ENCODE measurements at places on chromosomes 2 and 18. TPM values are rescaled to one million over a fixed set of nuclear protein-coding genes. Genes with fewer than 3 reads are reported as not detected.
A peak's percentile ranks its signal among the peaks of the same experiment; 100 is the strongest.

GRCh38 chr18:13573750-13574149 is 152.6 kb downstream of the FAM210A start:
- H3K36me3 ChIP-seq: no peaks in the 10 kb centered on the region
- no peak overlapping the region for H3K27ac ChIP-seq
- no peaks in the 10 kb centered on the region for H3K27me3 ChIP-seq

- no peak overlapping the region for H3K27ac ChIP-seq
- peak; percentile 85 for DNase-seq
- no peak overlapping the region for H3K4me3 ChIP-seq
- no peaks in the 10 kb centered on the region for H3K36me3 ChIP-seq
These were observed 82.0 kb downstream of the RRM2 start for GRCh38 chr2:10204326-10205161.

DNA sequence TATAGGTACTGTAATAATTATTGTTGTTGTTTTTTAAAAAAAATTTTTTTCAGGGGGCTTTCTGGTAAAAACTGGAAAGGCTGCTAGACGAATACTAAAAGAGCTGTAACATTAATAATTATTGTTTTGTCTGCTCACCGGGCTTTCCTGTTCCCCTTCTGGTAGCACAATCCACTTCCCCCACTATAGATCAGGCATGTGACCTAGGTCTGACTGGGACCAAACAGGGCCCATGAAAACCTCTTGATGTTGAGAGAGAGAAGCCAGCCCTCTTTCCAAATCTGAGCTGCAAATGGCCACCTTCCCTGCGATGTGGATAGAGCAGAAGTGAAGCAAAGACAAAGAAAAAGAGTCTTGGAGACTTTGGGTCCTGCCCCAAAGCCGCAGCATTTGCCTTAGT is 23.4 kb downstream of the SH2D6 start:
- peaks cover 30% of the 10 kb centered on the region for H3K4me1 ChIP-seq
- H3K4me3 ChIP-seq: no peak overlapping the region
- no peaks in the 10 kb centered on the region for H3K27me3 ChIP-seq
- DNase-seq: no peak
- no peak overlapping the region for H3K27ac ChIP-seq

The CPS1 gene
- 13.5 TPM for polyA plus RNA-seq

DNA sequence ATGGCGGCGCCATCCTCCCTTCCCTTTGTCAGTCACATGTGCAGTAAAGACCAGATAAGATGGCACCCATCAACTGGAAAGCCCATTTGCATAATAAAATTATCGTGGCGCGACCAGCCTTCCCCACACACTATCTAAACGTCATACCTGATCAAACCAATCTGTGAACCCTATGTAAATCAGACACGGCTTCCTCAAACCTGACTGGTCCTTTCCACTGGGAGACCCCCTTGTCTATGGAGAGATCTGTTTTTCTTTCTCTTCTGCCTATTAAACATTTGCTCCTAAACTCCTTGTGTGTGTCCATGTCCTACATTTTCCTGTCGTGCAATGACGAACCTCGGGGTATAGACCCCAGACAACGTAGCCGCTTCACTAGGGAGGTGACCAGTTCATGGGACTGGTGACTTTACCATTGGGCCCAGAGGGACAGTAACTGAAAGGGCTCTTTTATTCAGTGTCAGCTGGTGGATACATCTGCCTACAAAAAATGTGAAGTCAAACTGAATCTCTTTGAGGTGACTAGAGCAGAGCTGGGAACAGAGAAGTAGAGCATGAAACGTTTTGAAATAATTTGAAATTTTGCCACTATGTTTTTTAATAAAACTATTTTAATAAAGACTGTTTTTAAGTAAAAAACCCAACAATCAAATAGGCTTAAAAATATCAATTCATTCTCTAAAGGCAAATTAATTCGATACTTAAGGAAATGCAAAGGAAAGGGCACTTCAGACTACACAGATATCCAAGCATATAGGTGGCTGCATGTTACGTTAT is 87.5 kb downstream of the SOCS6 start:
- H3K4me1 ChIP-seq: 0 out of 2 replicates have a peak, but pooled peaks cover 11% of the 10 kb centered on the region
- H3K4me3 ChIP-seq: no peak overlapping the region
- no peak for DNase-seq
- H3K27me3 ChIP-seq: no peaks in the 10 kb centered on the region
- H3K27ac ChIP-seq: no peak overlapping the region
- no peaks in the 10 kb centered on the region for H3K36me3 ChIP-seq

- H3K4me3 ChIP-seq: no peak overlapping the region
- no peaks in the 10 kb centered on the region for H3K27me3 ChIP-seq
- H3K4me1 ChIP-seq: peaks cover 8% of the 10 kb centered on the region
These were observed 8.0 kb downstream of the AGXT start for GRCh38 chr2:240876475-240877251.
